Activated T-helper 2 cell treated with anti-CD3 and anti-CD28 coated beads, Interferon-gamma antibody, Interleukin-2, Interleukin-4, amounts not matched to agents 10 μg/mL and 5 μg/mL and 100 μg/mL, durations not matched to agents 14 hours and 24 hours and 36 hours (primary cell): ENCODE measurements at places on chromosomes 16 and 17. TPM values are rescaled to one million over a fixed set of nuclear protein-coding genes. Genes with fewer than 3 reads are reported as not detected.

PRR35 gene
- not detected in 2 replicates for total RNA-seq

DNA sequence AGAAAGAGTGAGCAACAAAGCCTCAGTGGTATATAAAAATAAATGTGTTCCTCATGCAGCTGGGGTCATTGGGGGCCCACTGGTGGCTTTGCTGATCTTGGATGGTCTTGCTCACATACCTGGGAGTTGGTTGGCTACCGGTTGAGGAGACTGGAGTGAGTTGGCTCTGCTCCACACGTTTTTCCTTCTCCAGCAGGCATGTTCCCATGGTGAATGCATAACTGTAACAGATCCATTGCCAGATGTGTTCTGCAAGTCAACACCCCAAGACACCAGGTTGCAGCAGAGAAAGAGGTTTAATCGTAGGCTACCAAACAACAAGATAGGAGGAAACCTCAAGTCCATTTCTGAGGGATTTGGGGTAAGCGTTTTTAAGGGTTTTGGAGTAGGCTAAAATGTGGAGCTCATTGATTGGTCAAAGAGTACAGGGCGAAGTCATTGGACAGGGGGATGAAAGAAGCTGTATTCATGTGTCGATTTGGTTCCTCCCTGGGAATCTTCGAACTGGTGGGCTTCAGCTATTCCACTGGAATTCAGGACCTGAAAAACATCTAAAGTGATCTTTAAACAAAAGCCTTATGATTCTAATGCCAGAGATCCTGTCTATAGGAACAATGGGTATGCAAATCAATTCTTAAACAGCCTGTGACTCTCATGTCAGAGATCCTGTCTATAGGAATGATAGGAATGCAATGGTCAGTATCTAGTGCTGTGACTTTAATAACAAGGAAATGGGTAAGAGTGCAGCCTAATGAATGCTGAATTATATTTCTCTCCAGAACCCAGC, 467.5 kb upstream of the C16orf82 start:
- DNase-seq = no peak
- H3K27ac ChIP-seq = peak overlapping the region; percentile 94
- H3K4me3 ChIP-seq = peak overlapping the region; percentile 57
- H3K27me3 ChIP-seq = no peaks in the 10 kb centered on the region
- H3K36me3 ChIP-seq = peaks cover 25% of the 10 kb centered on the region

DNA sequence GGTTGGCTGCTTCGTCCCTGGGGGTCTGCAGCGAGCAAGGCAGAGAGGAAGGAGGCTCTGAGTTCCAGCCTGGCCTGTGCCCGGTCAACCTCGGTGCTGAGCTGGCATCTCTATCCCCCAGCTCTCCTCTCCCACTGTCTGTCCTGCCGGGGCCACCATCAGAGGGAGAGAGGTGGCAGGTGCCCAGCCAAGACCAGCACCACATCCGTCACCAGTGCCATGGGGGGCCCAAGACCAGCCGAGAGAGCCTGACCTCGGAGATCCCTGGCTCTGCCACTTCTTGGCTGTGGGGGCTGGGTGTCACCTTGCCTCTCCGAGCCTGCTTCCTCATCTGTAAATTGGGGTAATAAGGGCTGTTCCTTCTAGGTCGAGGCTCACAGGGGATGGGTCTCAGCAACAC, 560 bp upstream of the P2RX1 start:
- H3K4me1 ChIP-seq = peaks cover 34% of the 10 kb centered on the region
- no peaks in the 10 kb centered on the region for H3K27me3 ChIP-seq
- no peaks in the 10 kb centered on the region for H3K36me3 ChIP-seq
- H3K27ac ChIP-seq = peak overlapping the region; percentile 72
- no peak for DNase-seq

DNA sequence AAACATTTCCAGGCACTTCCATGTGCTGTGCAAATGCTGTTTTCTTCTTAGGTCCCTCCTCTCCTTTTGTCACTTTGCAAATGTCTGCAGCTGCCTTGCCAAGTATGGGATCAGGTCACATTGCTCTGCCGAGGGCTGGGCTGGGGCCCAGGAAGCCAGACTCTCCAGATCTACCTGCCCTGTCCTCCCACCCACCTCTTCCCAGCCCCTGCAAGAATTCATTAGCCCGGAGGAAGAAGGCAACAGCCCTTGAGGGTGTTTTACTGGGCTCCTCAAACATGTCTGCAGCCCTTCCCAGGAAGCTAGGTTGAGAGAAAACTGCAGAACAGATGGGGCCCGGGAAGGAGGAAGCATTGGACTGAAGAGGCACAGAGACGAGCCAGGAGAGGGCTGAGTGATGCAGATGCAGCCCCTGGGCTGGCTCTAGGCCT, 47.1 kb downstream of the WSB1 start:
- H3K4me3 ChIP-seq = no peak overlapping the region
- no peaks in the 10 kb centered on the region for H3K27me3 ChIP-seq
- DNase-seq = no peak
- H3K36me3 ChIP-seq = no peaks in the 10 kb centered on the region
- H3K4me1 ChIP-seq = peaks cover 18% of the 10 kb centered on the region

SEC14L5 gene
- total RNA-seq = not detected in 2 replicates

- no peaks in the 10 kb centered on the region for H3K4me1 ChIP-seq
- no peak for DNase-seq
- no peaks in the 10 kb centered on the region for H3K36me3 ChIP-seq
- no peaks in the 10 kb centered on the region for H3K27me3 ChIP-seq
Measured at GRCh38 chr16:17082095-17082882, 388.5 kb downstream of the XYLT1 start.

DNA sequence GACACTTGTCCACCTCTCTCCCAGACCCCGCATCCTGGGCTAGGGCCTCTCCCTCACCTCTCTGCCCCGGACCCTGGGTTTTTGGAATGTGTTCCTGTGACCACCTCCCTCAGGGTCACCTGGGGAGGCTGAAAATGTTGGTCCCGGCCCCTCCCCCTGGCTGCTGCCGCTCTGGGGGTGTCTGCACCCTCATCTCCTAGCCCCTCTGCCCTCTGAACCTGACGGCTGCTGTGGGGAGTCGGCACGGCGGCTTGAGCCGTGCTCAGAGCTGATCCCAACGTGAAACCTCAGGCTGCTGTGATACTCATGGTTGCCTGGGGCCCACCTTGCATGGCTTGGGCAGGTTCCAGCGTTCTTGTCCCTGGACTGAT, 42.8 kb downstream of the ADCY7 start:
- H3K27me3 ChIP-seq = no peaks in the 10 kb centered on the region
- H3K27ac ChIP-seq = no peak overlapping the region
- H3K4me1 ChIP-seq = peaks cover 11% of the 10 kb centered on the region
- DNase-seq = no peak
- no peak overlapping the region for H3K4me3 ChIP-seq

DNA sequence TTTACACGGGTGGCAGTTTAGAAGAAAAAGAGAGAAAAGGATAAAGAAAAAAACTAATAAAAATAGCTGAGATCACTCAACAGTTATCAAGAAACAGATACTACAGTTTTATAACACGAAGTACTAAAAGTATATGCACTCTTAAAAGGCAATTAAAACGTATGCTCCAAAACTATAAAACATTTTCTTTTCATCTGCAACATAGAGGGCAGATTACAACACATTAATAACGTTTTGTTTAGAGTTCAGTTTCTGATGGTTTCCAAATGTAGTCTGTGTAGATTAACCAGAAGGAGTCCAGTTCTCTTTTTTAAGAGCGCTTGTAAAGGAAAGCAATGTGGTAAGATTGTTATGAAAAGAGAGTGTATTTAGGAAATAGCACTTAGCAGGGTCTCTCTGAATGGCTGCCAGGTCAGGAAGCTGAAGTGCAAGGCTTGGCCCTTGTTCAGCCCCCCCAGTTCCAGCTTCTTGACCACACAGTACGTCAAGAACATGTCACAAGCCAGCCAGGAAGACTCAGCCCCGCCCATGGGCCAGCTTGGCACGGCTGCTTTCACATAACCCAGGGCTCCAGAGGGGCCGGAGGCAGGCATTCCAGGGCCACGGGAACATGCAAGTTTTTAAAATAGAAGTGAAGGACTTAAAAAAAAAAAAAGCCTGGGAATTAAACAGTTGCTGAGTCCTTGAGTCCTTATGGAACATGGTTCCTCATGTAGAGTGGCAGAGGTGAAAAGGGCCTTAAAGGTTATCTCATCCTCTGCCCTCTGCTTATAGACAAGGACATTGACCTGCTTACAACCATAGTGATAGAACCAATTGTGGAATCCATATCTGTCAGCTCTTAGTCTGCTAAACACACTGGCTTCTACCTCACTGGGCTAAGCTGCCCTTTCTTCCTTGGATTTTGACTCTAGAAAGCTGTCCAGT, 147.4 kb upstream of the TBX2 start:
- no peak overlapping the region for H3K27ac ChIP-seq
- H3K27me3 ChIP-seq = no peaks in the 10 kb centered on the region
- H3K36me3 ChIP-seq = no peaks in the 10 kb centered on the region
- H3K4me1 ChIP-seq = peaks cover 24% of the 10 kb centered on the region
- H3K4me3 ChIP-seq = no peak overlapping the region

NKD1 gene
- 0.96 and 1.8 TPM in 2 replicates for total RNA-seq

DNA sequence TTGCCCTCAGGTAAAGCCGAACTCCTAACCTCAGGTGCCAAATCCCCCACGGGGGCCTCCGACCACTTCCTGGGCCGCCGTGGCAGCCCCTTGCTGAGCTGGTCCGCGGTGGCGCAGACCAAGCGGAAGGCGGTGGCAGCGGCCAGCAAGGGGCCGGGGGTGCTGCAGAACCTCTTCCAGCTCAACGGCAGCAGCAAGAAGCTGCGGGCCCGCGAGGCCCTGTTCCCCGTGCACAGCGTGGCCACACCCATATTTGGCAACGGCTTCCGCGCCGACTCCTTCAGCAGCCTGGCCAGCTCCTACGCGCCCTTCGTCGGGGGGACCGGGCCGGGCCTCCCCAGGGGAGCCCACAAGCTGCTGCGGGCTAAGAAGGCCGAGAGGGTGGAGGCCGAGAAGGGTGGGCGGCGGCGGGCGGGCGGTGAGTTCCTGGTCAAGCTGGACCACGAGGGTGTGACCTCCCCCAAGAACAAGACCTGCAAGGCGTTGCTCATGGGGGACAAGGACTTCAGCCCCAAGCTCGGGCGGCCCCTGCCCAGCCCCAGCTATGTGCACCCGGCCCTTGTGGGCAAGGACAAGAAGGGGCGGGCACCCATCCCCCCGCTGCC, 51.6 kb downstream of the ACTG1 start:
- H3K4me3 ChIP-seq = no peak overlapping the region
- no peaks in the 10 kb centered on the region for H3K27me3 ChIP-seq
- H3K27ac ChIP-seq = no peak overlapping the region
- no peaks in the 10 kb centered on the region for H3K36me3 ChIP-seq
- no peaks in the 10 kb centered on the region for H3K4me1 ChIP-seq

DNA sequence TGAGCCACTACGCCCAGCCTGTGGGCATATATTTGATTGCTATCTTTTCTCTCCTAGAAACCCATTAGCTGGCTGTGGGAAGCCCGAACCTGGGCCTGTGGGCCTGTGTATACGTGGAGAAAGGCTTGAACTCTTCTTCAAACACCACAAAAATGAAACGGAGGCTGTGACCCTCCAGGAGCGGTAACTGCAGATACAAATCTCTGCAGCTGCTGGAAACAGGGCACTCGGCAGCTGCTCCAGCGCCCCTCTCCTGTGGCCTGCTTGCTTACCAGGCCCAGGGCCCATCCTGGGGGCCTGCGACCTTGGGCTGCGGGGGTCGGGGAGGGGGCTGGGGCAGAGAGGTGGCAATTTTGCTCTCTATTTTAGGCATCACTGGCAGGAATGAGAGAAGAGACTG, 28.0 kb upstream of the MTSS2 start:
- no peaks in the 10 kb centered on the region for H3K36me3 ChIP-seq
- no peaks in the 10 kb centered on the region for H3K27me3 ChIP-seq
- no peak overlapping the region for H3K4me3 ChIP-seq
- no peaks in the 10 kb centered on the region for H3K4me1 ChIP-seq
- DNase-seq = no peak

AOC2 gene
- total RNA-seq = 3.2 TPM in 2 replicates

GRCh38 chr16:46889245-46889941, 5.2 kb downstream of the GPT2 start:
- no peak overlapping the region for H3K4me3 ChIP-seq
- no peaks in the 10 kb centered on the region for H3K27me3 ChIP-seq
- H3K36me3 ChIP-seq = peaks cover 3% of the 10 kb centered on the region
- no peak overlapping the region for H3K27ac ChIP-seq
- H3K4me1 ChIP-seq = peaks cover 12% of the 10 kb centered on the region
- no peak for DNase-seq

MRC2 gene
- total RNA-seq = 3.1 and 3.7 TPM in 2 replicates

GRCh38 chr17:31415004-31415454, 23.6 kb downstream of the RAB11FIP4 start:
- H3K27ac ChIP-seq = no peak overlapping the region
- DNase-seq = no peak
- no peaks in the 10 kb centered on the region for H3K36me3 ChIP-seq
- no peak overlapping the region for H3K4me3 ChIP-seq
- peaks cover 3% of the 10 kb centered on the region for H3K27me3 ChIP-seq
- H3K4me1 ChIP-seq = peaks cover 3% of the 10 kb centered on the region

DNA sequence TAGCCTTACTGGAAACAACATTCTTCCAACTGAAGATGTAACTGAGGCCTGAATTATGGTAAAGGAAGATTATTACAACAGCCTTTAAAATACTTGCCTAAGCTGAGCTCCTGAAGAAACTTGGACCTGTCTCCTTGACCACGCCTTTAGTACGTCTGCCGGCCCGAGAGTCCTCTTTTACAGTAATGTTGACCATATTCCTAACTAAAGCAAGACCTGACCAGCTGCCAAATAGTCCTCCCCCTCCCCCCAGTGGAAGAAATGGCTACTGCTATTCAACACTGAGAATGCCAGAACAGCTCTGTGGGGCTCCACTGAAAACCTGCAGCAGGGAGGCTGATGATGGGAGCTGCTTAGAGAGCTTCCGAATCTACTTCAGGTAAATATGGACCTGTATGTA, 12.6 kb upstream of the FOXJ1 start:
- DNase-seq = no peak
- no peak overlapping the region for H3K27ac ChIP-seq
- no peaks in the 10 kb centered on the region for H3K27me3 ChIP-seq
- H3K4me1 ChIP-seq = peaks cover 10% of the 10 kb centered on the region
- no peak overlapping the region for H3K4me3 ChIP-seq

DNA sequence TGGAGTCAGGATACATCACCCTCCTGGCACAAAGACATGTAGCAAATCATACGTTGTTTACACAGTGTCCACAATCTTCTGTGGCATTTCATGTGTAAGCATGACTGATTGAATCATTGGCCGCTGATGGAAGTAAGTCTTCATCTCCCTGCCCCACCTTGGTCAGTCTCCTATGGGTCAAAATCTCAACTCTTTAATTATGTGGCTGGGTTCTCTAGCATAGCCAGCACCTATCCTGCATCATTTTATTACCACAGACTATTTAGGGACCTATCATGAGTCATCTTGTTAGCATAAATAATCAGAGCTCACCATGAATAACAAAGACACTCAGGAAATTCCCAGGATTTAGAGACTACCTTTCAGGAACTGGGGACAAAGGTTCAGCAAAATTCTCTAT, 15.9 kb downstream of the TANC2 start:
- no peak overlapping the region for H3K4me3 ChIP-seq
- no peaks in the 10 kb centered on the region for H3K36me3 ChIP-seq
- peaks cover 7% of the 10 kb centered on the region for H3K27me3 ChIP-seq
- no peak for DNase-seq
- no peaks in the 10 kb centered on the region for H3K4me1 ChIP-seq
- no peak overlapping the region for H3K27ac ChIP-seq

SEZ6 gene
- not detected in 2 replicates for total RNA-seq

- no peak overlapping the region for H3K27ac ChIP-seq
- no peaks in the 10 kb centered on the region for H3K36me3 ChIP-seq
- H3K4me3 ChIP-seq = no peak overlapping the region
- no peak for DNase-seq
Measured at GRCh38 chr16:84854759-84855158, 35.0 kb downstream of the CRISPLD2 start.

ODAD4 gene
- 0.50 and 0.85 TPM in 2 replicates for total RNA-seq

ESRP2 gene
- 0.23 and 0.34 TPM in 2 replicates for total RNA-seq

WNK4 gene
- 0.16 and 0.28 TPM in 2 replicates for total RNA-seq

ASPSCR1 gene
- 32.9 and 33.8 TPM in 2 replicates for total RNA-seq

ZNF469 gene
- total RNA-seq = 0.59 and 0.67 TPM in 2 replicates
